Hematopoietic multipotent progenitor cell treated with erythropoietin and hydrocortisone succinate and interleukin-3 and kit ligand, for 8 days (in vitro differentiated cells): ENCODE measurements at places on chromosomes 16 and 17.
A peak's percentile ranks its signal among the peaks of the same experiment; 100 is the strongest.

GRCh38 chr17:19485800-19486340, 47.8 kb upstream of the SLC47A1 start:
- no peak for DNase-seq

GRCh38 chr16:84633622-84634021, 14.7 kb upstream of the KLHL36 start:
- DNase-seq = no peak

DNA sequence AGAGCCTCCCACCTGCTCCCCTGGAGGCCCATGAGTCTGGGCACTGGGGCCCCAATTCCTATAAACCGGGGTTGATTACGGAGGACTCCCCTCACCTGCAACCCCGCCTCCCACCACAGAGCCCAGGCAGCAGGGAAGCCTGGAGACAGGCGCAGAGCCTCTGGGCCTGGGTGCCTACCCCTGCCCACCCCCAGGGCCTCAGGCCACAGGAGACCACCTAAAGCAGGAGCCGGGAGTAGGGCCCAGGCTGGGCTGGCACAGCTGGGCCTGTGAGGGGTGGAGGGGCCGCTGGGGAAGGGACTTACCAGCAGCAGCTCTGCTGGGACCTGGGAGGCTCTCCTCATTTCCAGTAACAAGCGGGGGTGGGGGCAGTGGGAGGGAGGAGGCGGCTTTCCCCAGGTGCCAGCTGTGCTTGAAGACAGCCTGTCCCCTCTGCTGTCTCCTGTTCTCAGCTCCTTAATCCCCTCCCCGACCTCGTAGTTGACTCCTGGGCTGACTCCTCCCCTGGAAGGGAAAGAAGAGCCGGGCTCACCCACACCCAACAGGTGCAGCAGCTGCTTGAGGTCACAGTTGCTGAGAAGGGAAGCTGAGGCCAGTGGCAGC, 46.8 kb downstream of the TMEM235 start:
- no peak for DNase-seq

- DNase-seq = no peak
These were observed 6.3 kb downstream of the HSBP1 start for GRCh38 chr16:83813823-83814658.

- DNase-seq = peak; percentile 44
These were observed 646 bp downstream of the RABEP1 start for GRCh38 chr17:5282642-5283217.

DNA sequence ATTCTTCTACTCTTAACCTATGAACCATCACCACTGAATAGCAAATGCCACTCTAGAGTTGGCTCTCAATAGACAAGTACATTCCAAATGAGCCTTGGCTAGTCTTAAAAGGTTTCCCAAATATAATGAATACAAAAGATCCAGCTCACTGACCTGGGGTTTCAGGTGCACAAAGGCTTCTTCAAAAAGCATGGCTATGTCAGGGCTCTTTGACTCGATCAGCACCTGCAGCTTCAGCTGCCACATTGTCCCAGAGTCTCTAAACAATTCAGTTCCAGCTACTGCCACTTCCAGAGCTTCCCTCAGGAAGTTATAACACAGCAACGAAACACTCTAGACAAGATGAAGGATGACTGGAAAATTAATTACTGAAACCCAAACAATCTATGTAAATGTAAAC, 16.0 kb upstream of the COPRS start:
- DNase-seq = no peak

- no peak for DNase-seq
These were observed 88.5 kb downstream of the CLEC16A start for GRCh38 chr16:11032922-11033291.

DNA sequence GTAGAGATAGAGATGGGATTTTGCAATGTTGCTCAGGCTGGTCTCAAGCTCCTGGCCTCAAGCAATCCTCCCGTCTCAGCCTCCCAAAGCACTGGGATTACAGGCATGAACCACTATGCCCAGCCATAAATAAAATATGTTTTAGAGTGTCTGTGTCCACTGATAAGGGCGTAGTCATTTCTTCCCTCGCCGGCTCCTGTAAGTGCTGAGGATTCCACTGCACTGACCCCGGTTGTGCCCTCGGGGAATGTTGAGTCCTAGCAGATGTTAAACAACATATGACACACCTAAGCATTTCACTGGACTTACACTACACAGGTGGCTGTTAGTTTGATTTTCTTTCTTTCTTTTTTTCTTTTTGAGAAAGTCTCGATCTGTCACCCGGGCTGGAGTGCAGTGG, 5.6 kb upstream of the SHMT1 start:
- peak; percentile 55 for DNase-seq

DNA sequence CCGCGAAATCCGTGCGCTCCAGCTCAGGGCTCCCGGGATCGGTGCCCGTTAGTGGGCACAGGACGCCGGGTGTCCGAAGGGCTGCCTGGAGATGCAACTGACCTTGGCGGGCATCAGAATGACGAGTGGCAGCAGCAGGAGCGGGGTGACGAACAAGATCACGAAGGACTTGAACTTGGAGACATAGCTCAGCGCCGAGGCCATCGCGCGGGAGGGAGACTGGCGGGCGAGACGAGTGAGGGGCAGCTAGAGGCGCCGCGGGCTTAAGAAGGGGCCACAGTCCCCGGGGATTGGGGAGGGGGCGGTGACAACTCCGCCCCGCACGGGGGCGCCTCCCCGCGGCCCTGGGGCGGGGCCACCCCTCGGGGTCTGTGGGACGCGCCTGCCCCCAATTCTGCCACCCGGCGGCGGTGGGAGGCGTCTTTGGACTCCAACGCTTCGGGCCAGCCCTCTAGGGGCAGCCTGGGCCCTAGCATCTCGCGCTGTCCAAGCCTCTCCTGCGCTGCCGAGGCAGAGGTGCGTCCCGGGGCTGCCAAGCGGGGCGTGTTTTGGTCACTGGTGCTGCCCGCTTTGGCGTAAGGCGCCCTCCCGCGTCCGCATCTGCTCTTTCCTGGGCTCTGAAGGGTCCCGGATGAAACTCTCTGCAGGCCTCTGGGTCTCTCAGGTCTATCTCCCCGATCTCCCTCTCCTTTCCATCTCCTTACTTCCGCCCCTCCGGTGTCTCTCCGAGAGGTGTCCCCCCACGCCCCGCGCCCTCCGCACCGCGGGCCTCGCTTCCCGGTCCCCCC, at the start of gene SLC13A5:
Gene SLC13A5, minus strand, starts transcription at position 240 of the 788 bp plus-strand sequence. Its CDS starts 36 bp downstream, at position 204.
- peak; percentile 40 for DNase-seq

DNA sequence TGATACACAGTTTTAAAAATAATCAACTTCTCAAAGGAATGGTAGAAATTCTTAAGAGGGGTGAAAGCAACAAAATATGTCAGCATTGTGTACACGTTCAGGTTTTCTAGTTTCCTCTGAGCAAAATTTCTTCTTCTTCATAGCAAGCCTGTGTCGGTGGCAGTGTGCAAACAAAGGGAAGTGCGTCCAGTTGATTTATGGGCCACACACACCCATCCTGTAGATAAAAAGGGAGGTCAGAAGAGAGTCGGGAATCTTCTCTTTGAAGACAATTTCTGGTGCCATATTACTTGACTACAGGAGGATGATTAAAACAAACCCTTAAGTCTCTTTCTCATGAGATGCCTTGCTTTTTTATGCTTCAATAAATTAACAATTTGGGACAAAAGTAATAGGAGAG, 484.1 kb upstream of the SALL1 start:
- DNase-seq = no peak

- no peak for DNase-seq
These were observed 526 bp downstream of the MOSMO start for GRCh38 chr16:22008215-22009059.

DNA sequence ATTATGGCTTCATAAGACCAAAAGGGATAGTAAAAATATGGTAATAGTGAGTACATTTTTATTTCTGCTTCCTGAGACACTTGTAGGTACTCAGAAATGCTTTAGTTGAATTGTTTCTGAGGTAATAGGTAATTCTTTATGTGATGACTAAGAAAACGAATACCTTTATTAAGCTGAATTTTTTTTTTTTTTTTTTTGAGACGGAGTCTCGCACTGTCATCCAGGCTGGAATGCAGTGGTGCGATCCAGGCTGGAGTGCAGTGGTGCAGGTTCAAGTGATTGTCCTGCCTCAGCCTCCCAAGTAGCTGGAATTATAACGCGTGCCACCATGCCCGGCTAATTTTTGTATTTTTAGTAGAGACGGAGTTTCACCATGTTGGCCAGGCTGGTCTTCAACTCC, 1.9 kb downstream of the RAD51C start:
- no peak for DNase-seq

- DNase-seq = no peak
These were observed 14.4 kb downstream of the PIPOX start for GRCh38 chr17:29057361-29057760.

GRCh38 chr17:62801553-62802114, 6.5 kb downstream of the MARCHF10 start:
- no peak for DNase-seq

DNA sequence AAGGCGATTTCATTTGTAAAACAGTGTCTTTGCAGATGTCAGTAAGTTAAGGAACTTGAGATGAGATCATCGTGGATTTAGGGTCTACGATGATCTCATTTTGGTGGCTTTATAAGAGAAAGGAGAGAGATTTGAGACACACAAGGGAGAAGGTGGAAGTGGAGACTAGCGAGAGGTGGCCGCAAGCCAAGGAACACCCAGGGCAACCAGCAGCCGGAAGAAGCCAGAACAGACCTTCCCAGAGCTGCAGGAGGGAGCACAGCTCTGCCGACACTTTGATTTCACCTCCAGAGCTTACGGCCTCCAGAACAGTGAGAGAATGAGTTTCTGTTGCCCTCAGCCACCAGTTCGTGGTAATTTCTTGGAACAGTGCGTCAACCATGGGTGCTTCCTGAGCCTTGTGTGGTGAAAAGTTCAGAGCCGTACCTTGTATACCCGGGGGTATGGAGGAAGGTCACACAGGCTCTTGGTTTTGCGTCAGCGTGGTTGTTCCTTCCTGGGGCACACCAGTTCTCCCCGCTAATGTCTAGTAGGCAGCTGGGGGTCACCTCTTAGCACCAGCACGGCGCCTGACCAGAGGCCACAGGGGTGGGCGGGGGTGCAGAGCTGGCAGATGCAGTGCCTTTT, 12.9 kb upstream of the SEC14L1 start:
- peak; percentile 88 for DNase-seq

DNA sequence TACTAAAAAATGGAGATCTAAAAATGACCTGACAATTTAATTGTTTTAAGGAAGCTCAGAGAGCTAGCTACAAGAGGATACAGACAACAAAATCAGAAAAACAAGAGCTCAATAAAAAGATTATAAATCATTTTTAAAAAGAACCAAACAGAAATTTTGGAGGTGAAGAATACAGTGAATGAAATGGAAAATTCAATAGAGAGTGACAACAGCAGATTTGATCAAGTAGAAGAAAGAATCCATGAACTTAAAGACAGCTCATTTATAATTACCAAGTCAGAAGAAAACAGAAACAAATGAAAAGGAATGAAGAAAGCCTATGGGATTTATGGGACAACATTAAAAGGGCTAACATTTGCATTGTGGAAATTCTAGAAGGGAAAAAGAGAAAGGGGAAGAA, 136.6 kb upstream of the CACNG5 start:
- no peak for DNase-seq

DNA sequence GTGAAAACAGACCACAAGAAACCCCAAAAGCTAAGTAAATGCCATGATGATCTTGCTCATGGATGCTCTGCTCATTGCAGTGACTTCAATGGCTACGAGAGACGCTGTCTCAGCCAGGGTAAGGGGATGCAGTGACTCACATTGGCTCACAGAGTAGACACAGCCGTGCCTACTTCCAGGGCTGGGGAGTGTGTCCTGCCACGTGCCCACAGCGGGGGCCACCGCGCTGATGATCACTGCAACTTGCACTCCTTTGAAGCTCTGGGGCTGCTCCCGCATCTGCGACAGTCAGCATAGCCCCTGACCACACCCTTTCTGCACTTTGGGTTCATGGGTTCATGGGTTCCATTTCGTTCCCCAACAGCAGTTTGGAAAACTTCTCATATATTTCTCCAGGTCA, 231.4 kb upstream of the RPL38 start:
- DNase-seq = no peak

DNA sequence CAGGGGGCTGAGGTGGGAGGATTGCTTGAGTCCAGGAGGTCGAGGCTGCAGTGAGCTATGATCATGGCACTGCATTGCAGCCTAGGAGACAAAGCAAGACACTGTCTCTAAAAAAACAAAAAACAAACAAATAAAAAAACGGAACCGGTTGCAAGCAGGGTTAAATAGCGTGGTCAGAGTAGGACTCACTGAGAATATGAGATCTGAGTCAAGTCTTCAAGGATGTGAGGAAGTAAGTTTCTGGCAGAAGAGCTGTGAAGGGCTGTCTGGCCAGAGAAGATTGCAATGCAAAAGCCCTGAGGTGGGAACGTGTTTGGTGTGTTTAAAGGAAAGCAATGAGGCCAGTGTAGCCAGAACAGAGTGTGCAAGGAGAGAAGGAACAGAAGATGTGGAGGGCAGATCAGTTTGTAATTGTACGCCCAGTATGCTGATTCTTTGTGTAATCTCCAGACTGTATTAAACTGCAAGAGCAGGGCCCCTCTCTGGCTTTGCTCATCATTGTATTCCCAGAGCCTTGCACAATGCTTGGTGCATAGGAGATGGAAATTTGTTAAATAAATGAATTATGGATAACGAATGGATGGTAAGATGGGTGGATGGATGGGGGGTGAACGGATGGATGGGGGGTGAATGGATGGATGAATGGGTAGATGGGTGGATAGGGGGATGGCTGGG, 6.3 kb downstream of the G6PC1 start:
- DNase-seq = no peak

- DNase-seq = no peak
These were observed 123.1 kb downstream of the XYLT1 start for GRCh38 chr16:17347624-17348023.

- no peak for DNase-seq
These were observed 2.0 kb downstream of the OVCA2 start for GRCh38 chr17:2043785-2044184.

DNA sequence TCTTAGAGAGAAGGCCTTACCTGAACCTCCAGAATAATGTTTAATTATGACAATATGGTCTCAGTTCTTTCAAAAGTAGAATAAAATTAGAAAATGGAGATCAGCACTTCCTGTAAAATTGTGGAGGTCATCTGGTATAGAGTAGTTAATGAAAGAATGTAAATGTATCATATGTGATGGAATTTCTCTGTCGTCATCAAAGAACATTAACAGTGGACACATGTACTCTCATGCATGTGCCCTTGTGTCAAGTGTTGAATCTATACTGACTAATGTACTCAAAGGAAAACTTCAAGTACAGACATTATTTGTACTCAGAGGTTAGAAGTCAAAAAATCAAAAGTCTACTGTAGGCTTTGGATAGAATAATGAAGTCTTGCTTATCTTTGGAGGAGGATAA, 129.2 kb upstream of the MYOCD start:
- DNase-seq = no peak

GRCh38 chr17:68711858-68712257, 110.7 kb upstream of the FAM20A start:
- no peak for DNase-seq

GRCh38 chr16:55171241-55171640, 152.8 kb upstream of the IRX6 start:
- DNase-seq = no peak
